Astrocyte (in vitro differentiated cells and primary cell): ENCODE measurements at places on chromosomes 7 and 10. TPM values are rescaled to one million over a fixed set of nuclear protein-coding genes. Genes with fewer than 3 reads are reported as not detected.

The LRGUK gene
- total RNA-seq, result 0.43 and 0.64 TPM in 2 replicates

The FGFR2 gene
- 10.6 and 11.8 TPM in 2 replicates for total RNA-seq

The CCDC3 gene
- 25.8 and 52.1 TPM in 2 replicates for total RNA-seq

The GGCT gene
- 27.7 and 29.6 TPM in 2 replicates for total RNA-seq

GRCh38 chr7:23404546-23405239, 65.6 kb downstream of the IGF2BP3 start:
- DNase-seq, result peak; percentile 17

DNA sequence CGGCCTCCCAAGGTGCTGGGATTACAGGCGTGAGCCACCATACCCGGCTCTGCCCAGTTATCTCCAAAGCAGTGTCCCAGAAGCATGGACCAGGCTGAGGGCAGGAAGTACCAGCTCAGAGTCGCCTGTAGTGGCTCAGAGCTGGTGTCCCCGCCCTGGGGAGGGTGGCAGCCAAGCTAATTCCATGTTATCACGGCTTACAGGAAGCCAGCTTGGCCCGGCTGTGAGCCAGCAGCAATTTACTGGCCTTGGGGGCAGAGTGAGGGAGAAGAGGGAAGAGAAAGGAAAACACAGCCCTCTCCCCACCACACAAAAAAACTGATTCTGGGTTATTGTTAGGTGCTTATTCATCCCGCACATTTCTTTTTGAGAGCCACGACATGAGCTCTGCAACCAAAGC, 88.1 kb downstream of the HIP1 start:
- no peak for DNase-seq

DNA sequence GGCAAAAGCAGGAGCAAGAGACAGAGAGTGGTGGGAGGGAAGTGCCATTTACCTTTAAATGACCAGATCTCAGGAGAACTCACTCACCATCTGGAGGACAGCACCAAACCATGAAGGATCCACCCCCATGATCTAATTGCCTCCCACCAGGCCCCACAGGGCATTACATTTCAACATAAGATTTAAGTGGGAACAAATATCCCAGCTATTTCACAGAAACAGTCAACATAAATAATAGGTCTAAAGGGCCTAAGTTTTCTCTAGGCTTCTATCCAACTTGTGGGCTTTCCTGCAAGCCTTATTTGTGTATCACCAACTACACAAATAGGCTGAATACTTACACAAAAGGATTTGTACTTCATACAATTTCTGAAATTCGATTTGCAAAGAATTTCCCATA, 196.8 kb upstream of the POT1 start:
- peak; percentile 38 for DNase-seq

DNA sequence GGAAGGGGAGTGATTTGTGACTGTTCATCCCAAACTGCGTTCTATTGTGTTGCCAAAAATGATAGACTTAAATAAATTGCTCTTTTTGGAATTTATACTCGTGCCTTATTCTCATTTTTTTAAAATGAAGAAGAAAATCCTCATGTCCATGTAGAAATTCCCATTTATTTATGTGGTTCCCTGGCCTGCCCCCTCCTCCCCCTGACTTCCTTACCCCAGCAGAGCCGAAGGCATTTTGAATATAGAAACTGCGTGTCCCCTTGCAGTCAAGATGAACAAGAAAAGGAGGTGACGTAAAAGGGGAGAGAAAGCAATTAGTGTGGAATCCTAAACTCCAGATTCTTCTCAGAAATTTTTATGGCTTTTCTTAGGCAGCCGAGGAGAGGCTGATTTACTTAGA, 126.1 kb downstream of the FAM204A start:
- DNase-seq, result no peak
